ENCODE measurements at places on chromosomes 6 and 20.
A peak's percentile ranks its signal among the peaks of the same experiment; 100 is the strongest.

GRCh38 chr20:41001497-41001896 lies 27.1 kb upstream of the TOP1 start:
- DNase-seq = no peak

- no peak for DNase-seq
Measured at GRCh38 chr6:11432713-11433450, 104.7 kb upstream of the TMEM170B start.

DNA sequence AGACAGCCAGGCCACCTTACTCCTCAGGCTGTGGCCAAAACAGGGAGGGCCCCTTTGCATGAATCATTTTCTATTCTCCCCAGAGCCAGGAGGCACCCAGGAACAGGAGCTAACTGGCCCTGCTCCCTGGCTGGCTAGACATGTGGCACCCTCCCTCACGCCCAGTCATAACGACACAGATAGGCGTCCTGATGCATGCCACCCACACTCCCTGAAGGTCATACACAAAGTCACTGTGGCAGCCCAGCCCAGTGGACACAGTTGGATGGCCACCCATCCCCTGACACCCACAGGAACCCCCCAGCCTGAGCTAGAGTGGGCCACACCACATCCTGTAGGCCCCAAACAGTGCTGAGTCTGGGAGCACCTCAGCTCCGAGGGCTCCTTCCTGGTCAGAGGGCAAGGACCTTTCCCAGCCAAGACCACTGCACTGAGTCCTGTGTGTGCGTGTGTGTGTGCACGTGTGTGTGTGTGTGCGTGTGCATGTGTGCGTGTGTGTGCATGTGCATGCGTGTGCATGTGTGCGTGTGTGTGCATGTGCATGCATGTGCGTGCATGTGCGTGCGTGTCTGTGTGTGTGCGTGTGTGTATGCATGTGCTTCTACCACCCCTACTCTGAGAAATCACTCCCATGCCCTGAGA lies 21.6 kb downstream of the TFEB start:
- no peak for DNase-seq

DNA sequence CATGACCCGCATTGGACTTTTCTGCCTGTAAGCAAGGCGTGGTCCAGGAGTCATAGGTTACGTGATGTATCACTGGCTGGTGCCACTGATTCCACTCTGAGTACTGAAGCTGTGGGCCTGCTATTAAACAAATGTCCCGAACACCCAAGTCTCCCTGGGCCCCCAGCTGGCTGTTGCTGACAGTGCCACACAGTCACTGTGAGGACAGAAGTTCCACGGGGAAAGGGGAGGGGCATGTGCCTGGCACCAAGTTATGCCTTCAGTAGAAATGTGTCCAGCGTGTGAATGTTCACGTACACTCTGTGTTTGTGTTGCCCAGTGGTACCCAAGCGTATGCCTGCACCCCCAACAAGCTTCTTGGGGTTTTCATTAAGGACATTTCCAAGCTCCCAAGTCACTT lies 171.4 kb upstream of the QKI start:
- peak; percentile 85 for DNase-seq

- no peak for DNase-seq
Measured at GRCh38 chr6:122276637-122277036, 122.8 kb upstream of the HSF2 start.

- DNase-seq = no peak
Measured at GRCh38 chr6:25612666-25613065, 39.3 kb upstream of the SCGN start.

- DNase-seq = no peak
Measured at GRCh38 chr6:53581173-53581773, 36.4 kb upstream of the GCLC start.

- no peak for DNase-seq
Measured at GRCh38 chr6:55617272-55617671, 38.3 kb upstream of the HMGCLL1 start.

GRCh38 chr20:63967330-63968135 lies 2.2 kb downstream of the ZNF512B start:
- no peak for DNase-seq
